ENCODE measurements at places on chromosomes 16 and 17. TPM values are rescaled to one million over a fixed set of nuclear protein-coding genes. Genes with fewer than 3 reads are reported as not detected.

DNA sequence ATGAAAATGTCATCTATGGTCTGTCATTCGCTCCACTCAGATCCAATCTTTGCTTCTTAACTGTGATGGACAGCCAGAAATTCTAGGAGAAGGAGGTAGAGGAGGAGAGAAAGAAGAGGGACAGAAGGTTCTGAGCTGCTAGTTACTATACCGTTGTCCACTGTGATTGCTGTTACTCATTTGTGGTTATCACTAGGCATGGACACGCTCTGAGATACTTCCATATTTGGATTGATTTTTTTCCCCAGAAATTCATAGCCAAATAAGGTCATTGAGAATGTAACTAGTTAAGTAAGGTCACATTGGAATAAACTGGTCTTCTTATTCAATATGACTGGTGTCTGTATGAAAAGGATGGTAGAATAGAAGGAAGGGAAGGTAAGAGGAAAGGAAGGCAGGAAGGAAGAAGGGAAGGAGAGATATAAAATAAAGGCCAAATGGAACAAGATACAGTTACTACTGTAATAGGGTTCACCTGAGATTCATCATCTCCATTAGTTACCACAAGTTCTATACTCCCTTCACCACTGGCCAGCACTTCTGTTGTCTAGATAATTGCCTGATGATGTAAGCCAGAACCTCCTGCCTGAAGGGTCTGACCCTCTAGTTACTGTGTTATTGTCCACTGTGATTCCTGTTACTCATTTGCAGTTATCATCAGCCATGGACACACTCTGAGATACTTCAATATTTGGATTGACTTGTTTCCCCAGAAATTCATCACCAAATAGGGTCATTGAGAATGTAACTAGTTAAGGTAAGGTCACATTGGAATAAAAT, 2.9 kb downstream of the KRTAP9-7 start:
- no peak for DNase-seq
- no peaks in the 10 kb centered on the region for H3K36me3 ChIP-seq
- no peak overlapping the region for H3K27ac ChIP-seq
- no peak overlapping the region for H3K4me3 ChIP-seq
- H3K4me1 ChIP-seq: peaks cover under 1% of the 10 kb centered on the region

- H3K27ac ChIP-seq: no peak overlapping the region
- H3K4me1 ChIP-seq: no peaks in the 10 kb centered on the region
- H3K4me3 ChIP-seq: no peak overlapping the region
- no peaks in the 10 kb centered on the region for H3K27me3 ChIP-seq
These were observed 183.5 kb downstream of the KCNJ2 start for GRCh38 chr17:70352834-70353233.

GRCh38 chr17:9974448-9975381, 69.6 kb upstream of the RCVRN start:
- no peaks in the 10 kb centered on the region for H3K36me3 ChIP-seq
- H3K4me1 ChIP-seq: peaks cover 9% of the 10 kb centered on the region
- no peak overlapping the region for H3K4me3 ChIP-seq
- no peak for DNase-seq

- no peak for DNase-seq
- no peak overlapping the region for H3K4me3 ChIP-seq
- H3K4me1 ChIP-seq: 0 out of 2 replicates have a peak, but pooled peaks cover 2% of the 10 kb centered on the region
- H3K27ac ChIP-seq: no peak overlapping the region
These were observed 99.5 kb downstream of the HS3ST3A1 start for GRCh38 chr17:13502263-13502662.

GRCh38 chr16:8758022-8758421, 39.4 kb downstream of the TMEM186 start:
- H3K27me3 ChIP-seq: no peaks in the 10 kb centered on the region
- no peak overlapping the region for H3K27ac ChIP-seq
- no peak for DNase-seq
- H3K36me3 ChIP-seq: no peaks in the 10 kb centered on the region
- no peaks in the 10 kb centered on the region for H3K4me1 ChIP-seq

DNA sequence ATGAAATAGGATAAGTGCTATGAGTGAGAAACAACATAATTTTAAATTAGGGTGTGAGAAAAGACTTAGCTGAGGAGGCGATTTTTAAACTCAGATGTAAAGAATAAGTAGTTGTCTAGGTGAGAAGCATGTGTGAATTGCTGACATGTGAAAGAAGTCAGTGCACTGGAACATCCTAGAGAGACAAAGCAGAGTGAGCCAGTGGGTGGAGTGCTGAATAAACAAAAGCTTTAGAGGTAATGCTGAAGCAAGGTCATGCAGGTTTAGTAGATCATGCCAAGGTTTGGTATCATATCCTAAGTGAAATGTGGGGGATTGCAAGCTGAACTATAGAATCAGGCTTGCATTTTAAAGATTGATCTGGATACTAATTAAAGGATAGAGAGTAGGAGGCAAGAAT, 89.4 kb downstream of the KIF2B start:
- no peak for DNase-seq
- no peaks in the 10 kb centered on the region for H3K27me3 ChIP-seq
- no peaks in the 10 kb centered on the region for H3K36me3 ChIP-seq
- H3K4me1 ChIP-seq: no peaks in the 10 kb centered on the region

DNA sequence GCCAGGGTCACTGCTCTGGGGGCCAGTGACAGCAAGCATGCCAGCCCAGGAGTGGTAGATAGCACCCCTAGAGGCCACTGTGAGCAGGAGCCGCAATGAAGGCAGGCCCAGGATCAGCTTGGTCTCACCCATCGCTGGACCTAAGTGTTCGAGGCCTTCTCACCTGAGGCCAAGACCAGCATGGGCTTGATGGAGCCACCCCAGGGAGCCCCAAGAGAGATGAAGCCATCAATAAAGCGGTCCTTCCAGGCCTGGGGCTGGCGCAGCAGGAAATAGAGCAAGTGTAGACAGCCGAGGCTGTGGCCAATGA, 1.8 kb downstream of the LCAT start:
- H3K27me3 ChIP-seq: no peaks in the 10 kb centered on the region
- H3K4me1 ChIP-seq: peaks cover 1% of the 10 kb centered on the region
- peaks cover 74% of the 10 kb centered on the region for H3K36me3 ChIP-seq
- peak; percentile 20 for DNase-seq
- no peak overlapping the region for H3K4me3 ChIP-seq
- H3K27ac ChIP-seq: no peak overlapping the region

DNA sequence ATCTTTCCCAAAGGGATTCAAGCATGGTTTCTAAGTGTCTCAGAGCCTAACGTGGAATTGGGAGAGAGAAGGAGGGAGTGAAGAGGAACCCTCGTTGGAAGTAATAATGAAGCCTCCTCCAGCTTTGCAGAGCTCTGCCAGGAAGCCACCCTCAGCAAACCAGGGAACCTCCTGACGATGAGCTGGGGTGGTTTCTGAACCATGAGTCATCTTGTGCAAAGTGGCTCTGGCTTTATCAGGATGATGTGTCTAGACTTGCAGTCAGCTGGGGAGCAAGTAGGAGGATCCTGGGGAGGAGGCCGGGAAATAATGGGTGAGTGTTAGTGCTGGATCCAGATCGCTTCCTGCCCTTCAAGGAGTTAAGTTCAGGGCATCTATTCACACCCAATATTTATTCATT, 191.7 kb upstream of the RBFOX1 start:
- H3K4me1 ChIP-seq: no peaks in the 10 kb centered on the region
- H3K4me3 ChIP-seq: no peak overlapping the region
- no peak overlapping the region for H3K27ac ChIP-seq
- no peaks in the 10 kb centered on the region for H3K27me3 ChIP-seq

GRCh38 chr16:78209951-78210661, 110.7 kb downstream of the WWOX start:
- peaks cover 2% of the 10 kb centered on the region for H3K4me1 ChIP-seq
- no peak overlapping the region for H3K27ac ChIP-seq
- H3K4me3 ChIP-seq: no peak overlapping the region
- peaks cover 2% of the 10 kb centered on the region for H3K27me3 ChIP-seq
- DNase-seq: peak; percentile 29

GRCh38 chr17:47789611-47790561, 31.7 kb downstream of the OSBPL7 start:
- H3K36me3 ChIP-seq: no peaks in the 10 kb centered on the region
- H3K4me1 ChIP-seq: no peaks in the 10 kb centered on the region
- peaks cover 53% of the 10 kb centered on the region for H3K27me3 ChIP-seq
- H3K27ac ChIP-seq: no peak overlapping the region

DNA sequence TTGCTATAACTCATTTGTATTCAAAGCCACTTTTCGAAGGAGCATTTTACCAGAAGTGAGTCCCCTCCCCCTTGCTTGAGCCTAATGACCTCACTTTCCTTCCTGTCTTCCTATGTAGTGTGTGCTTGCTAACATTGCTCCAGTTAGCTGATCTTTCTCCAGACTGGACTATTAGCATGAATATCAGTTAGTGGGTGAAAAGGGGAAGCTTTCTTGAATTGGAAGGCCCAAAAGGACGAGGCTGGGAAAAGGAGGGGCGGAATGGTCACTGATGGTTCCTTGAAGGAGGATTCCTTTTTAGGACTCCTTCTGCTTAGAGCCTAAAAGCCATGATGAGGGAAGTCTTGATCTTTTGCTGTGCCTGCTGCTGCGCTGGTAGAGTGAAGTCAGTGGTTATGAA, 11.9 kb downstream of the MAP3K3 start:
- peak; percentile 31 for DNase-seq
- H3K36me3 ChIP-seq: peaks cover 14% of the 10 kb centered on the region
- no peaks in the 10 kb centered on the region for H3K27me3 ChIP-seq
- no peak overlapping the region for H3K4me3 ChIP-seq

GRCh38 chr17:15453246-15453645, 14.2 kb downstream of the CDRT4 start:
- H3K4me3 ChIP-seq: no peak overlapping the region
- peaks cover 3% of the 10 kb centered on the region for H3K36me3 ChIP-seq
- no peak overlapping the region for H3K27ac ChIP-seq
- no peaks in the 10 kb centered on the region for H3K27me3 ChIP-seq
- peaks cover 22% of the 10 kb centered on the region for H3K4me1 ChIP-seq

- peaks cover 4% of the 10 kb centered on the region for H3K36me3 ChIP-seq
- DNase-seq: peak; percentile 70
- H3K27me3 ChIP-seq: no peaks in the 10 kb centered on the region
These were observed 596 bp downstream of the DNAAF8 start for GRCh38 chr16:4734730-4735535.

DNA sequence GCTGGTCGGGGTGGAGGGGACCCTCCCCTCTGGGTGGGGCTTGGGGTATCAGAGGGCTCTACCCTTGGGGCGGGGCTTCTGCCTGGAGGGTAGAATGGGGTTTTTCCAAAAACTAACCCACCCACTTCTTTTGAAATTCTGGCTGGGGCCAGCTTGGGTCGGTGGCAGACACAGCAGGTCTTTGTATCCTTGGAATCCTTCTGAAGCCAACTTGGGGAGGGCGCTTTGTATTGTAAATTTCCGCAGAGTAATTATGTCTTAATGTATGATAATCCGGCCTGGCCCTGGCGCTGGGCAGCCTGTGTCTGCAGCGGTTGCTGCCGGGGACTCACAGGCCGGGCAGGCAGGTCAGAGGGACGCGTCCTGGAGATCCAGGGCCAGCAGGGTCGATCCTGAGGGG, 33.9 kb upstream of the GSE1 start:
- peaks cover 44% of the 10 kb centered on the region for H3K4me1 ChIP-seq
- no peaks in the 10 kb centered on the region for H3K27me3 ChIP-seq
- no peak for DNase-seq

- H3K27ac ChIP-seq: no peak overlapping the region
- DNase-seq: no peak
- no peaks in the 10 kb centered on the region for H3K27me3 ChIP-seq
- no peaks in the 10 kb centered on the region for H3K36me3 ChIP-seq
These were observed 16.9 kb downstream of the RAB40C start for GRCh38 chr16:606656-607307.

DNA sequence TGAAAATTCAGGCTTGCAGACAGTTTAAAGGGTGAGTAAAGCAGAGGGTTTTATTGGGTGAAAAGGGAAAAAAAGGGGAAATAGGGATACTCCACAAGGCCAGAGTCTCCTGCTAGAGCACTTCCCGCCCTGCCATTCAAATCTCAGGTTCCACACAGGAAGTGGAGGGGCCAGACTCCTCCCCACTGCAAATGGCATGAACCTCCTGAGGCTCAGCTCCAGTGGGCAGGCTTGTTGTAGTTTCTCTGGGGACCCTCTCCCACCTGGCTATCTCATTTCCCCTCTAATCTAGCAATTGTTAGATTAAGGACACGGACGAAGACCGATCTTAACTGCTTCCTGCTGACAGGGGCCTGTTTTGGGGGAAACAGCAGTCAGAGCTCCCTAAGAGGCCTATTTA, 43.4 kb downstream of the TAOK1 start:
- H3K27me3 ChIP-seq: no peaks in the 10 kb centered on the region
- H3K27ac ChIP-seq: no peak overlapping the region
- DNase-seq: no peak

DNA sequence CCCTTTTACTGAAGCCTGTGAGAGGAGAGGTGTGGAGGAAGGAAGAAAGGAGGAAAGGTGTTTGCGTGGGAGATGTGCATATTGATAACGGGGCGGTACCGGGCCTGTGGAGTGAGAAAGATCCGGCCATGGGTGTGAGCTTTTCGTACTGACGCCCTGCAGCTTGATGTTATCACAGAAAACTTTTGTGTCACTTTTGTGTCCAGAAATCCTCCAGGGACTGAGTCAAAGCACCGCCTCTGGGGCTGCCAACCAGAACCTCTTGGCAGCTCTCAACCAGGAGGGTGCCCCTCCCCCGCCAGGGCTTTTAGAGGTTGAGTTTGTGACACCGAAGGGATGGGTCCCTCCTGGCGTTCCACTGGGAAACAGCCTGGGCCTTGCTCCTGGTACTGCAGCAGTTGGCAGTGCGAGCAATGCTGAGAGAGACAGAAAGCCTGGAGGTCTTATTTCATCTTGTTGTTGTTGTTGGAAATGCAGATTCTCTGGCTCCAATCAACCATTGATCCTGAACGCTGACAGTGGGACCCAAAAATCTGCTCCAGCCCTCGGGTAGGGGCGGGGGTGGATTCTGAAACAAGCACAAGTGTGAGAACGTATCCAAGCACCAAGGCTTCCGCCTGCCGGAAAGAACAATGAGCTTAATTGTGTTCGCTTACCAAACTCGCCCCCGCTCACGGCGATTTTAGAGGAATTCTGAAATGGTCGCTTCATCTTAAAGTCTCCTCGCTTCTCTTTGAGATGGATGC, 65.0 kb downstream of the CRISPLD2 start:
- peaks cover 5% of the 10 kb centered on the region for H3K4me1 ChIP-seq
- DNase-seq: no peak
- no peak overlapping the region for H3K27ac ChIP-seq

DNA sequence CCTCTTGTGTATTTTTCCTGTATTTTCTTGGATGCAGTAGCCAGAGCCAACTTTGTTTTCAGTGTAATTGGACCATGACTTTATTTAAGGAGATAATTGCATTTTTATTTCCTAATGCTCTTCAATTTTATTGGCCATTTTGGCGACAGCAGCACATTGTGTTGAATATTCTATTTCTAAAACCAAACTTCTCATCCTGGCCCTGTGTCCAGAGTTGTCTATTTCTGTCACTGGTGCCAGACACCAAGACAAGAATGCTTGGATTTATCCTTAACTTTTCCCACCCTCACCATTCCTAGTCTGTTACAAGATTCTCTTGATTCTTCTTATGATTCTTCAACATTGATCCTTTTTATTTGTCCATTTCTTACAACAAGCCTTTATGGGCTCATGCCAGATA, 37.1 kb downstream of the ARHGAP44 start:
- H3K27ac ChIP-seq: no peak overlapping the region
- no peaks in the 10 kb centered on the region for H3K4me1 ChIP-seq
- H3K4me3 ChIP-seq: no peak overlapping the region
- H3K27me3 ChIP-seq: no peaks in the 10 kb centered on the region

GRCh38 chr17:68200689-68201417, 47.0 kb upstream of the AMZ2 start:
- H3K27ac ChIP-seq: no peak overlapping the region
- peaks cover 51% of the 10 kb centered on the region for H3K27me3 ChIP-seq
- no peaks in the 10 kb centered on the region for H3K36me3 ChIP-seq
- DNase-seq: peak; percentile 62

TNP2 gene
- not detected for total RNA-seq

TCAP gene
- under 0.01 TPM for total RNA-seq

TAT gene
- total RNA-seq: not detected

PHF12 gene
- total RNA-seq: 25.6 TPM
